ENCODE measurements at places on chromosomes 3 and 15.

- DNase-seq: no peak
Measured at GRCh38 chr15:63185206-63185605, 4.2 kb upstream of the RAB8B start.

GRCh38 chr15:69513986-69514385 is 61.4 kb downstream of the RPLP1 start:
- DNase-seq: no peak

DNA sequence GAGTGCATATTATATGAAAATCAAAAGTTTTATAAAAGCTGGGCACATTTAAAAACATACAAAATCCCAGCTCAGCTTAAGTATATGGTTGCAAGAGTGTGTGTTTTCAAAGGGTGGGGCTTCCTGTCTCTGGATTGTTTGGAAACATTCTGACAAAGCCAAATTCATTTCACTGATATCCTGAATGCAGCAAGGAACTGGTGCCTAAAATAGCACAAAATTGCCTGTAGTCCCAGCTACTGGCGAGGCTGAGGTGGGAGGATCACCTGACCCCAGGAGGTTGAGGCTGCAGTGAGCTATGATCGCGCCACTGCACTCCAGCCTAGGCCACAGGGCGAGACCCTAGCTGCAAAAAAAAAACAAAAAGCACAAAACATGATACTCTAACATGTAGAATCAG is 13.0 kb upstream of the TJP1 start:
- no peak for DNase-seq

DNA sequence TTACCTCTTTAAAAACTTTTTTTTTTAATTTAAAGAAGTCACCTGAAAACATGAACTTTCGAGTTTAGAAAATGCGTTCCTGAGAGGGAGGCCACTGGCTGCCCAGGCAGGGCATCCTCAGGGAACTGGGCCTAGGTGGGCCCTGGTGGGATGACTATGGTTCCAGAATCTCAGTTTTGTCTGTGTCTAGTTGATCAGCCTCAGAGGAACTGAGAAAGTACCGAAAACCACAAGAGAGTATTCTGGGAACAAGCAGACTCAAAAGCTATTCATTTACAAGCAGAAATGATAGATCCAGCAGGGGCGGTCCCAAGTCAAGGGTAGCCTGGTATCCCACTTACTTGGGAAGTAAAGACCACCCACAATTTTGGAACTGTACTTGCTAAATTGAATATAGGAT is 10.5 kb downstream of the WWTR1 start:
- DNase-seq: no peak

GRCh38 chr3:150363420-150363819 is 44.7 kb upstream of the TSC22D2 start:
- no peak for DNase-seq

GRCh38 chr15:62121273-62122015 is 43.6 kb downstream of the C2CD4B start:
- no peak for DNase-seq

DNA sequence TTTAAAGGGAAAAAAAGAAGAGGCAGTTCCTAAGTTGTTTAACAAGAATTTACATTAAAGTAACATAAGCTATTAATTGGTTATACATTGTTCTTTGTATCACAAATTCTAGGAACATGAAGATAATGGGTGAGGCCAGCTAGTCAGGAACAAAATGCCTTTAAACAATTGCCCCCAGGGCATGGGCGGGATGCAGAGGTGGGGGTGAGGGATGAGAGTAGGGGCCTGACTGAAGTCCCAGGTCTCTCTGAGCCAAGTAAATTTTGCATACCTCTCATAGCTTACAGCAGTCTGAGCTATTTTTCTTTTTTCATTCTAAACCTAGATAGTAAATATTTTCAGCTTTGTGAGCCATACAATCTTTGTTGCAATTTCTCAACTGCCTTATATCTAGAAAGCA is 77.8 kb upstream of the RNU6-1 start:
- DNase-seq: no peak
